ENCODE measurements at places on chromosomes 1 and 21.

- no peak for DNase-seq
Measured at GRCh38 chr1:34147301-34147700, 17.7 kb downstream of the CSMD2 start.

GRCh38 chr1:223341121-223341520, 22.9 kb downstream of the SUSD4 start:
- DNase-seq, result no peak

- no peak for DNase-seq
Measured at GRCh38 chr1:107677697-107678096, 287.3 kb downstream of the VAV3 start.

DNA sequence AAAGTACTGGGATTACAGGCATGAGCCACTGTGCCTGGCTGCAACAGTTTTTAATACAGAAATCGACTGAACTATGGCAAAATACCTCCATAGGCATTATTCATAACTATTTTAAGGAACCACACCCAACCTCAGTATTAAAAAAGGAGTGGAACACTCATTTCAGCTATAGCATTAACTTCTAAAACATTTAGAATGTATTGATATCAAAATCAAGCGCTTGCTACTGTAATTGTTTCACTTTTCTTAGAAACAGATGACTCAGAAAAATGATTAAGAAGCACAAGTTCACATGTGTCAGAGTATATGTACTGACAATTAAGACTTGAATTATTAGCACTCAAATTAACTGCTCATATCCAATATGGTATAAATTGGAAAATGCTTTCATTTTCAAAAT, 15.1 kb downstream of the AIDA start:
- DNase-seq, result no peak

DNA sequence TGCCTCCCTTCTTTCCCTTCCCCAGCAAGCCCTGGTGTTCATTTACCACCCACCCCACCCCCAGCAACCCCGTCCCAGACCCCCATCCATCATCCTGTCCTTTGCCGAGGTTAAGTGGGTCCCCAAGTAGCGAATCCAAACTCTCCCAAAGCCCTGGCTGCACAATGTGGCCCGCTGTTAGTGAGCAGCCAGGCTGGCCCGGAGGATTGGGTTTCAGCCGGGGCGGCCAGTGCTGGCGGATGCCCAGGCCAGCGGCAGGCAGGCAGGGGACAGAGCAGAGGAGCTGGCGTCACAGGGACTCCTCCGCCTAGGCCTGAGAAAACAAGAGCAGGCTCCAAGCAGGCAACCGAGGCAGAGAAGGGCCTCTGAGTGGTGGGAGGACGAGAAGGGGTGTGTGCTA, 61.4 kb downstream of the EPHB2 start:
- no peak for DNase-seq

DNA sequence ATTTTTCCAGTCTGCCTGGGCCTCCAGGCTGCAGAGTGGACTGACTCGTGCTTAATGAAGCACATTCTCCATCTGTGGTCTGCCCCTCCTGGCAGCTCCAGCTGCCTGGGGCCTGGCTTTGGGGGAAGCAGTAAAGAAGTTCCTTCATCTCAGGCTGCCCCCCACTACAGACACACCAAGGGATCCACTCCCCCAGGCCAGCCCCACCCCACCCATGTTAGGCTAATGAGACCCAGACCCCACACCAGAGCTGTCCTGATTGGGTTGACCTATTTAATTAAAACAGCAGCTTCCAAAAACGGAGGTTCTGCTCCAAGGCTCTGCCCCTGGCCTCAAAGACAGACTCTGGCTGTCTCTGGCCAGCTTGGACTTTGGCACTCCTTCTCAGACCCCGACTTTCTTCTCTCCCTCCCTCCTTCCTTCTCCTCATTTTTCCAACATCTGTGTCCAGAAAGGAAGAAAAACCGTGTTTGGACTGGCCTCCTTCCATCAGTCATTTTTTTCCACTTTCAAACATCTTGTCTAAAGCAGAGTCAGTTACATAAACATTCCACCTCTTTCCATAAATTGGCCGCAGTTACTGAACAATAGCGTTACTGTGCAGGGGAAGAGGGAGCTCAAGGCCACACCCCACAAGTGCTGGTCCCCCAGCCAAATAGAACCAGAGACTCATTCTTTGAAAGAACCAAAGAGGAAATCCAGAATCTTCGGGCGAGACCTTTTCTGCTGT, 29.7 kb downstream of the SERTAD4 start:
- DNase-seq, result no peak

GRCh38 chr1:245316784-245317183, 162.0 kb downstream of the KIF26B start:
- no peak for DNase-seq

DNA sequence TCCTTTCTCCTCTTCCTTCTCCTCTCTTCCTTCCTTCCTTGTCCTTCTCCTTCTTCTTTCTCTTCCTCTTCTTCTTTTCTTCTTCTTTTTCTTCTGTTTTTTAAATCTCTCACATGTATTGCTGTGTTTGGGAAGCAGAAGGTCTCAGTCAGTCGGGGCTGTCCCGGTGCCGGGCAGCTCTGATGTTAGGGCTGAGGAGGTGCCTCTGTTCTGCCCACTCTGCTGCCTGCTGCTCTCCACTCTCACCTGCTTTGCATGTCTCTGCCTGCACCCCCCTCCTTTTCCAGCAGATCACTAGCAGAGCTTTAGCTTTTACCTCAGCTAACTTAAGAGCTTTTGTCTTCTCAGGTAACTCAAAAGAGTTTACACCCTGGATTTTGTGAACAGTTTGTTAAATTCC, 276.6 kb downstream of the CHRM3 start:
- DNase-seq, result no peak

GRCh38 chr1:57599236-57599994, 175.6 kb upstream of the DAB1 start:
- no peak for DNase-seq

All from CD4-positive, alpha-beta T cell treated with Interleukin-6 at 100 ng/mL for 8 hours (primary cell).